ENCODE measurements at places on chromosomes 3 and 15.

GRCh38 chr15:77067691-77068367 is 3.1 kb downstream of the TSPAN3 start:
- DNase-seq, result no peak

GRCh38 chr3:41854956-41855355 is 106.9 kb downstream of the ULK4 start:
- DNase-seq, result no peak

DNA sequence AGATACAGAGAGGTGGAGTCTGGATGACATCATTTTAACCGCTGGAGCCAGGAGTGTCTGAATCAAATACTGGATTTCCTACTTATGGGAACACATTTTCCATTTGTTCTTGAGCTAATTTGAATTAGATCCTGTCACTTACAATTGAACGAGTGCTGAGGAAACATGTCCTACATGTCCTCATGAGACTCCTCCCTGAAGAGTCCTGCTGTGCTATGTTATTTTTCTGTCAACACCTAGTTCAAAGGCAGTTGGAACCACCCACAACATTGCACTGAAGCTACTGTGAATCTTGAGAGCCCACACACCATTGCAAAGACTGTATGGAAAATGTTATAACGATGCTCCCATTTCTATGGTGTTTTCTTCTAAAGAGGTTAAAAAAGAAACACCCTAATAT is 123.5 kb upstream of the CRBN start:
- DNase-seq, result no peak

DNA sequence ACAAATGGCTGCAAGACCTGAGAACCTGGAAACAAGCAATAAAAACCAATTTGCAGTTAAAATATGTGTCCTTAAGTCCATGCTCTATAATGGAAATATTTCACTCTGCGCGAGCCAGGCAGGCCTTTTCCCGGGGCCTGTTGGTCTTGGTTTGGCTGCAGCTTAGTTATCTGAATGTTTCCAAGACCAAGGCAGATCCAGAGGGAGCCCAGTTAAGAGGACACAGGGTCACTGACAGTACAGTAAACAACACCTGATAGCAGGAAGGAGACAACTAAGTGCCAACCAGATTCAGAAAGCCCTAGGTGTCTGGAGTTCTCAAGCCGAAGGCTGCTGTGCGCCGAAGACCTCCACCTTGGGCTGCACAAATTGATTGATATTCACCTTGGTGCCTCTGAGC is 32.8 kb downstream of the THSD4 start:
- no peak for DNase-seq

- DNase-seq, result no peak
Measured at GRCh38 chr3:191120447-191121298, 78.4 kb upstream of the OSTN start.

DNA sequence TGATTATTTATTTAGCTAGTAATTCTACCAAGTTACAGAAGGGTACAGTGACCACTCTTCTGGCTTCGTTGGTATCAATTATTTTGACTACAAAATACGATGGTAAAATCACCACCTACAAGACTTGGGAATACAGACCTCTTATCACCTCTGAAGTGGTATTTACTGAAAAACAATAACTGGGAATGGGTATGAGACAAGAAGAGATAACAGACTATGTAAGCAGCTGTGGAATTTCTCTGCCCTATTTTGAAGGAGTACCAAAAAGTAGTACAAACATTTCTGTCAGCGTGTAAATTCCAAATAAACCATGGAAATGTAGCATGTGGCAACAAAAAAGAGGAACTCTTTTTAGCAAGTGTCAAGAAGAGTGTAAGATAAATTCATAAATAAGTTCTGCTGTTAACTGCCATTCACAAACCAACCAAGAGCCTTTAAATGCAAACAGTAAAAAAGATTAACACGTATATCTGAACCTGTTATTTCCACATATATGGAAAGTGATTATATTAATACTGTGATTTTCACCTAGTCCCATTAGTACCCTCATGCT is 77.0 kb upstream of the SLC12A8 start:
- no peak for DNase-seq

- DNase-seq, result no peak
Measured at GRCh38 chr15:68565726-68566125, 13.1 kb upstream of the CORO2B start.

DNA sequence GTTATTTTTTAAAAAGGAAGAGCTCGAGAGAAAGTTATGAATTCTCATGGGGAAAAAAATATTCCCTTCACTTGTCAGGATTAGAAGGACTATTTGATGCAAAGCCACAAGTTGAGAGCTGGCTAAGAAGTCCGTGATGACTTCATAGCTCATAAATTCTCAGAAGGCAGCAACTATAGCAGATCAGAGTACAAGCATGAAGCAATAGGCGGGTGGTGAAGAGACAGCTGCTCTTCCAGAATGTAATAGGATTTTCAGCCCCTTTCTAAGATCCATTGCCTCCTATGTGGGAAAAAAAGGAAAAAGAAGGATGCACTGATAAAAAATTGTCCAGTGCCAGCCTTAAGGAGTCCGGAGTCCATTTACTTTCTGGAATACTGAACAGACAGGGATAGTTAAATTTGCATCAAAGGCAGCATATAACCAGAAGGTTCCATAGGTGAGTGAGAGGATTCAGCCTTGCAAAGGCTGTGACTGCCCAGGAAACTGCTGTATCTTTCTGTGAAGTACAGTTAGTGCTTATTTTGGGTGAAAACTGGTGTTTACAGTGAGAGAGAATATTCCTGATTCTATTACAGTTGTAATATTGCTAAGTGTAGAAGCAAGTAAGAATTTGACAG is 929.5 kb upstream of the ALCAM start:
- DNase-seq, result no peak

DNA sequence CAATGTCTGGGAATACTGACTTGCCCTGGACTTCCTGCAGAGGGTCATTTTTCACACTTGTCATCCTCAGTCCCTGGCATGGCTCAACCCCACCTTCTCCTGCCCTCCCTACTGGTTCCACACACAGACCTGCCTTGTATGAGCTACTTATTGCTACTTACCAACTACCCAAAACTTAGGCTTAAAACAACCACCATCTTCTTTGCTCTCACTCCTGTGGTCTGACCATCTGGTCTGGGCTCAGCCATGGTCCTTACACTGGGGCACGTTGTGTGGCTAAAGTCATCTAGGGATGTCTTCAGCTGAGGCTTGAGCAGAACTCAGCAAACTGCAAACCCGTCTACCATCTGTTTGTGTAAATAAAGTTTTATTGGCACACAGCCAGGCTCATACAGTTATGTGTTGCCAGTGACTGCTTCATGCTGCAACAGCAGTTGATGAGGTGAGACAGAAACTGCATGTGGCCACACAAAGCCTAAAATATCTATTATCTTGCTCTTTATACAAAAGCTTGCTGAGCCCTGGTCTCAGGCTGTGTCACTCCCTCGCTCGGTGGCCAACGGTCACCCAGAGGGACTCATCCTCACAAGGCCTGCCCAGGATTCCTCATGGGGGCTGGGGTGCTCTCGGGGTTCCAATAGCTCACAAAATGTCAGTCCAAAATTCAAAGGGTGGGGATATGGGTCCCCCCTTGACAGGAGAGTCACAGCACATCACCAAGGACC is 43.5 kb downstream of the KLF15 start:
- DNase-seq, result no peak

- DNase-seq, result no peak
Measured at GRCh38 chr3:13266005-13266404, 154.1 kb downstream of the NUP210 start.

DNA sequence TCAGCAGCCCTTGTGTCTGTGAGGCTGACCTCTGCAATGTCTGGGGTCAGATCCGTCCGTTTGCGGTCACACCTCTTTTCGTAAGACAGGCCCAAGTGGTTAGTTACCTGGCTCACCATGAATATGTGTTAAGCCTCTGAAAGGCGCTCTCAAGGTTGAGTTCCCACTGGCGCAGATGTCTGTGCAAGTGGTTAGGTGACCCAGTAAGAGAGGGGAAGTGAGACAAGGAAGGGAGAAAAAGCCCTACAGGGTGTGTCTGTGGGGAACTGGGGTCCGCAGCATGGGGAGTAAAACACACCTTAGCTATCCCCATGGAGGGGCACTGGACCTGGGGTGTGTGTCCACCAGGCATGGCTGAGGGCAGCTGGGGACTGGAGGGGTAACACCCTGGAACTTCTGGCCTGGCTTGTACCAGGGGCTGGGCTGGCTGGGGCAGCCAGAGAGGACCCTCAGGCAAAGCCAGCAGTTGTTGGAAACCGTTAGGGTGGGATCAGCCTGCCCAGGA is 391.6 kb upstream of the PROK2 start:
- peak; percentile 39 for DNase-seq

Measured in CD4-positive, alpha-beta T cell treated with Interferon gamma for 1 hour (primary cell).